HL-60 (cell line): ENCODE measurements at places on chromosomes 7 and 10.

DNA sequence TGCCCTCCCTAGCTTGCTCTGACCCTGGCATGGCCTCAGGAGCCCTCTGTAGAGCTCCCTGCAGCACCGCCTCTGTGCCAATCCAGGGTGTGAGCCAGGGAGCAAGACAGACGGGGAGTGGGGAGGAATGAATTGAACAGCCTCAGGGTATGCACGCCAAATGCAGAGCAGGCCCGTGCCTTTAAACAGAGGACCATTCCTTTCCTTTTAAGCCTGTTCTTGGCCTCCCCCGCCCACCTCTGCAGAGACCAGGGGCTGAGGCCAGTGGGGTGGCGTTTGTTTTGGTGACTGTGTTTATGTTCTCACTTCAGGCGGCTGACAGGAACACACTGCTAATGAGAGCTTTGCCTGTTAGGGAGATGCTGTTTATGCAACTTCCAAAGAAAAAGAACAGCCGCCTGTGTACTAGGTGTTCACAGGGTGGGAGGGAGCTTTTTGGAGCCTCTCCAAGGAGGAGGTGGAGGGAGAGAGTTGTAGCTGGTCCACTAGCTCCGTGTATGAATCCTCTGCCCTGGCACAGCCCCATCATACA lies 528.1 kb upstream of the DPP6 start:
- no peak for DNase-seq

DNA sequence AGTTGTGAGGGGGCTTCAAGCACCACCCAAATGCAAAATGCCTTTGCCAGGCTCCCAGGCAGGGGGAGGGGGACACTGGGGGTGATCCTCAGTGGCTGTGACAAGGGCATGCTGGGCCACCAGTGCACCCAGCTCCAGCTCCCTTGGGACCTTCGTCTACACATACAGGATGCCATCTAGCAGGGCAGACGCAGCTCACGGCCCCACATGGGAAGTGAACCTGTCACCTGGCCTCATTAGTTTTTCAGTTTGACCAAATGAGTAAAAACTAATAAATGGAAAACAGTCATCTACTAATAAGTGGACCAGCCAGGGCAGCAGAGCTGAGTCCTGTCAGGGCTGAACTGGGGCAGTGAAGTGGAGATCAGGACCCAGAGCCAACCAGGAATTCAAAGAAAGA lies 50.2 kb downstream of the TLL2 start:
- no peak for DNase-seq

DNA sequence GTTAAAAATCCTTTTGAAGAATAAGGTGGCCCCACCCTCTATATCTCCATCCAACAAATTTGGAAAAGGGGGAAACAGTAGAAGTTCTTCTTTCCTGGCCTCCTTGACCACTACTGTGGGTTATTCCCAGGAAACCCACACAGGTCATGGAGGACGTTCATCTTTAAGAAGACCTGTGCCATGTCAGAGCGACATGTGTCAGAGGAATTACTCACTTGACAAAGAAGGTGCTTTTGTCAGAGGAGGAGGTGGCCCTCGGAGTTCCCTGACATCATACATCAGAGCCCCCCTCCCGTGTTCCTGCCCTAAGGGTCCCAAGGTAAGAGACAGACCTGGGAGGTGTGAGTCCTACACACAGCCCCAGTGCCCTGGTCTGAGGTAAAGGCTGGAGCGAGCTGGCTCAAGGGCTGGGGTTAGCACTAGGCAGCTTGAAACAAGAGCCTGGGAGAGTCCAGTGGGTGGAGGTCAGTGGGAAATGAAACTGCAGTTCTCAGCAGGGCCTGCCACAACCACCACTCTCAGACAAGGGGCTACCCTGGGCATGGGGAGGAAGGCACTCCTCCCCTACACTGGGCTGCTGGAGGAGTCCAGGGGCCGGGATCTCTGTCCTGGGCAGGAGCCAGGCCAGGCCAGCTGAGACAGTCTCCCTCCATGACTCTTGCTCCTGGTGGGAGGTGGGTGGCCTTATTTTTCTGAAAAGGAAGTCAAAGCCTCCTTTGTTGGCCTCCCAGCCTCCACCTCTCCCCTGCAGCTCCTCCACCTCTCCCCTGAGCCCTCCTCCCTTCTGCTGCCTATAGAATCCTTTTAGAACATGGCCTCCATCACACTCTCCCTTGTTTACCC lies 21.8 kb upstream of the ZMIZ1 start:
- no peak for DNase-seq

DNA sequence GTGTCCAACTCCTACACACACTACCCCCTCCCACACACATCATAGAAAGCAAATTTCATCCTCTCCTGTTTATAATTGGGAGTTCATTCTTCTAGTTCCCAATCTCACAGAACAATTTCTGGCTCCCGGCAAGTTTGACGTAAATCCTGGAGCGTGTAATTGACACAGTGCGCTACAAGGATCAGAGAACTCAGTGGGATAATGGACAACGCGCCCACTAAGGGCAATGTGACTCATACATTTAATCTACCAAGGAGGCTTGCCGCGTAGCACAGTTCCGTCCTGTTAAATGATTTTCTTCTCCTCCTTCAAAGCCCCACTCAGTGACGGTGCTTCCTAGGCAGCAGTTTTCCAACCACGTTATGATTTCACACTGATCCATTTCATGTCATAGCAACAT lies 277.6 kb downstream of the SFMBT2 start:
- no peak for DNase-seq

DNA sequence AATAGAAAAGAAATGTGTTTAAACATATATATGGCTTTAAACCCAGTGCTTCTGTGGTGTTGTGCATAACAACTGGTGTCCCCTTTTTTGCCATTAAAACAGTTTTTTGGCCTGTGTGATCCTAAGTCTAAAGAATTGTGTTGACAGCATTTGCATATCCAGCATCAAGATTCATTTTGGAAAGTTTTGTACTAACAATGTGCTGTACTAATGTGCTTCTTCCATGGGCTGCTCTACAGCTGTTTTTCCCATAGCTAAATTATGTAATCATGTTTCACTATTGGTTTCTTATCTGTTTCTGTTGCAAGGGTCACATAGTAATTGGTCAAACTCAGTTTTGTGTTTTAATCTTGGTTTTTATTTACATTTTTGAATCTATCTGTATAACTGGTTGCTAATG lies 5.5 kb downstream of the CNNM2 start:
- DNase-seq, result no peak

- no peak for DNase-seq
Observed at GRCh38 chr10:95211606-95212279, 17.7 kb downstream of the ACSM6 start.

GRCh38 chr10:30587522-30588031 lies 42.0 kb downstream of the LYZL2 start:
- DNase-seq, result peak; percentile 79

- DNase-seq, result no peak
Observed at GRCh38 chr10:59060852-59061251, 115.6 kb upstream of the PHYHIPL start.

DNA sequence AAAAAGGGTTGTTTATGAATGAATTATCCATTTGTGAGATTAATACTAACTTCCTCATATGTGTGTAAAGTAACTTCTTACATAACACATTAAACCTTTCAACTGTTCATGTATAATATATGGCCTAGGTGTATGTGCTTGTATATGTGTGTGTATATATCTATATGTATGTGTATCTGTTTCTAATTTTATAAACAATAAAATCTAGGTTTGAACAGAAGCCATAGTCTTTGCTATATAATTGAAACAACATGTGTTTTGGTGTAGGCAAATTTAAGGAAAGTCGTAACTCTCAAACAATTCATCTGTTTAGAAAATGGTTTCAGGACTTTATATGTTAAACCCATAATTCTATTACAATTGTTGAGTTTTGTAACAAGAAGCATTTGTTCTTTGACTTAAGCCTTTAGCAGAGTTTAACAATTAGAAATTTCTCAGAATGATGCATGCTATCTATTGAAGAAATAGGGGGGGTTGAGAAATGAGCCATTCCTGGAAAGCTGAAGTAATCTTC lies 103.3 kb downstream of the BBS9 start:
- DNase-seq, result no peak

DNA sequence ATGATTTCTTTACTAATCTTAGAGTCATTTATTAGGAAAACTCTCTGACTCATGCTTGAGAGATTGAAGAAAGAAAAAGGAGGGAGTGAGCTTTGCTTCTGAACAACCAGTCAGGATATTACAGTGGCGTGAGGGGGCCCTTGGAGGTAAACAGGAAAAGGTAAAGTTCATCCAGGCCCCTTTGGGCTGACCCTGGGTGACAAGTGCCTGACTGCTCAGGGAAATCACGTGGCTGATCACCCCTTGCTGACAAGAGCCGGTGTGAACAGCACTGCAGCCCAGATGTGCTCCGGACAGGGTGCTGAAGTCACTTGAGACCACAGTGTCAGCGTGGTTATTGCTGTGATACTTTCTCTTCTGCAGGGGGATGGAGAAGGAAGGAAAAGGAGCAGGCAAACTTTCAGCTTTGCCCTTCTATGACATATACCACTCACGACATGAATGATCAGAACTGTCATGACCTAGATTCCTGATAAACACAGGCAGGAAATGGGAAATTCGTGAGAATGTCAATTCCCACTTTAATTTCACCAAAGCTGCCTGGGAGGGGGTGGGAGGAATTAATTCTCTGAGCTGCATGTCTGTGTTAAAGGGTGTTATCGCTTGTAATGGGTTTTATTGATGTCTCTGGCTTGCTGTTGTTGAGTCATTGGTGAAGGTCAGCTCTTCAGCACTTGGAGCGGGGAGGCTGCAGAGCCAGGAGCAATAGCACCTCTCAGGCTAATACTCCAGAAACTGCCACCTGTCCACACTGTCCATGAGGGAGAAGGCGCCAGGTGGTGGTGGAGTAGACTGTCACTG lies 139.8 kb upstream of the AOAH start:
- no peak for DNase-seq

DNA sequence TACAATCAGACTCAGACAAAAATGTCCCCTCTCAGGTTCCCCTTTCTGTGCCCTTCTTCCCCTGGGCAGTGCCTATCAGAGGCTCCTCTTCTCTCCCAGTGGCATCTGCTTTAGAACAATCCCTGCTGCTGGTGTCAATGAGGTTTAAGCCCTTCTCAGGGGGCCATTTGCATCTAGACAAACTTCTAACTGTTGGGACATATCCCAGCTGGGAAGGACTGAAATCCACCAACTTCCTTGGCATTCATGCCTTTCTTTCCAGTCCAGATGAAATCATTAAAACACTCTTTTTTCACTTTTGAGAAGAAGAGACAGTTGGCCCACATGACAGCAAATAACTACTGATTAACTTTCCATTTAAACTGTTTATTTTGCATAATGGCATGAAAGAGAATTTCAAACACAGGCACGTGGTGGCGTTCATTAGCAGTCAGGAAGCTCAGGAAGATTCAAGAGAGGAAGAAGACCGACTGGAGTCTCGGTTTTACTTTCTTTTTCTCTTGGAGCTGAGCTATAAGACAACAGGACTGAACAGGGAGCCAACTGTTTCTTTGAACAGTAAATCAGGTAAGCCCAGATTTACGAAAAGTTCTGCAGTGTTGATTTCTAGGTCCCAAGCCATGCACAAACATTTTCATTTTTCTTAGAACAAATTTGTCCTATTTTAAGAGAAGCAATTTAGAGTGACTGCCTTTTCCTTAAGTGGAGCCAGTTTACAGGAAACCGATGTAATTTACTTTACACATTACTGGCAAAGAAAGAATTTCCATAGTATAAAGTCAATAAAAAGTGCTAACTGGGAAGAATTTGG lies at the start of gene GIMAP2:
GIMAP2 (plus strand) TSS at position 488 of the 811 bp plus-strand sequence. CDS start 1,354 bp downstream, outside the sequence.
- peak; percentile 37 for DNase-seq

DNA sequence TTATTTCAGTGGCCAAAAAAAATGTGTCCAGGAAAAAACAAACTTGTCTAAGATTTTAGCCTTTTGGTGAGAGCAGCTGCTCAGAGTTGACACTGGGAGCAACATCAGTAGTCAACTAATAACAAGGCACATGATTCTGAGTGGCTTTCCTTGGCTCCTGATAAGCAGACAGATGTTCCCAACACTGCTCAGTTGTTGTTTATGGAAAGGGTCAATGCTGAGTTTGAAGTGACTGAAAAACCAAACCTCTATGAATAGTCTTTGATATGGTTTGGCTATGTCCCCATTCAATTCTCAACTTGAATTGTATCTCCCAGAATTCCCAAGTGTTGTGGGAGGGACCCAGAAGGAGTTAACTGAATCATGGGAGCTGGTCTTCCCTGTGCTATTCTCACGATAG lies 12.3 kb downstream of the DYDC1 start:
- DNase-seq, result no peak

DNA sequence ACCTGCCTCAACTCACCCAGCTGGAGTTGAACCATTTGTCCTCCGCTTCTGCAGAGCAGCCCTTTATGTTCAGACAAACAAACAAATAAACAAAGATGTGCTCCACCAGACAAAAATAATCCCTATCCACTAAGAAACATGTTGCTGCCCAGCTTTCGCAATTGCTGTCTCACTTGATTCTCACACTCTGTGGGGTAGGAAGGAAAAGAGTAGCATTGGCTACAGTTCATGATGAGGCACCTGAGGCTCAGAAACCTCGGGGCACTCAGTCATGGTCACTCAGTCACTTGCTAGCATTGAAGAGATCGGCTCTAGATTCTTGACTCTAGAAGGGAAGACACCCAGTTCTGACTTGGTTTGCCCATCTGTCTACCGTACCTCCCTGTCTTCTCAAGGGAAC lies 88.0 kb upstream of the ZMIZ1 start:
- no peak for DNase-seq

DNA sequence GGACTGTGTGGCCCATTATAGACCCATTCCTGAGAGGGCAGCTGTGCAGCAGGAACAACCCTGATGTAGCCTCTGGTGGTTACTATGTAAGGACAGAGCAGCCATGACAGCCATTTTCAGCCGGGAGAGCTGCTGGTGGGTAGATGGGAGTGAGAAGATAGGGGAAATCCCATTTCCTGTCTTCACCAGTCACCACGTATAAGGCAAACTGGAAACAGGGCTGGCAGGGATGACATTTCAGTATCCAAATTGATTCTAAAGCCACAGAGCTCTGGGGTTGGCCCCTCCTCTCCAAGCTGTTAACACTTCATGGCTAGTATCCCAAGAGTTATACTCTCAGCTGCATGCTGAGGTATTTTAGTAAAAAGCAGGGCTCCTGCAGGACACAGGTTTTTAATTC lies 15.2 kb upstream of the FZD1 start:
- no peak for DNase-seq

DNA sequence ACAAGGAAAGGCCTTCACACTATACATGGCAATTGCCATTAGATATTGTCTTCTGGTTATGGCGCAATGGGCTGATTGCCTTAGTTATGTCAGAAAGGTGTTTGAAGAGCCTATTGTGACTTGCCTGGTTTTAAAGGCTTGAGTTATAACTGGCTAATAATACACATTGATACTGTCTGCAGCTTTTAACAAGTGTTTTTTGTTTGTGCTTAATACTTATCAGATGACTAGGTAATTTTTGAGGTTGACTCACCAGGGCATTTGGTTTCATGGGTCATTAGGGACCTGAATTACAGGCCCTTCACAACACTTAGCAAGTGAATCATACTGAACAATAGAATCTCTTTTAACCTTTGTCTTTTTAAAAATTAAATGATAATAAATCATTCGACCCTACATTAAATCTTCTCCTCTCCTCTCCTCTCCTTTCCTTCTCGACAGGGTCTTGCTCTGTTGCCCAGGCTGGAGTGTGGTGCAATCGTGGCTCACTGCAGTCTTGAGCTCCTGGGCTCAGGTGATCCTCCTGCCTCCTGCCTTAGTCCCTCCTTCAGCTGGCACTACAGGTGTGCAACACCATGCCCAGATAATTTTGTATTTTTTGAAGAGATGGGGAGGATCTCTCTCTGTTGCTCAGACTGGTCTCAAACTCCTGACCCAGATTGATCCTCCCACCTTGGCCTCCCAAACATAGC lies 196.3 kb downstream of the JCAD start:
- no peak for DNase-seq
